ENCODE measurements at places on chromosomes 12 and 14.

DNA sequence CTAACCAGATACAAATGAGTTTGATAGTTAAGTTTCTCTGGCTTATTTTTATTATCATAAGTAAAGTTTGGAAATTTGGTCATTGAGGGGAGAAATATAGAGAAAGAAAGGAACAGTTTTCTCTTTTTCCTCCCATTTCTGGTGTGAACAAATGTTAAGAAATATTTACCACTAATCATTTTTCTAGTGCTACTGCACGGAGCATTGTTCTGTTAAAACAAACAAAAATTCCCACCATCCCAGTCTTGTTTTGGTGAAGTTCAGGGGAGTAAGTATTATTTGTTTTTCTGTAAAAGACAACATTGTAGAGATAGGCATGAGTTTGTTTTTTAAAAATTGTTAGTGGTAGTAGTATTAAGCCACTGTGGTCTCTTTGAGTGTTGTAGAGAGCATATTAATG, 135.3 kb downstream of the FGD4 start:
- no peak for DNase-seq

DNA sequence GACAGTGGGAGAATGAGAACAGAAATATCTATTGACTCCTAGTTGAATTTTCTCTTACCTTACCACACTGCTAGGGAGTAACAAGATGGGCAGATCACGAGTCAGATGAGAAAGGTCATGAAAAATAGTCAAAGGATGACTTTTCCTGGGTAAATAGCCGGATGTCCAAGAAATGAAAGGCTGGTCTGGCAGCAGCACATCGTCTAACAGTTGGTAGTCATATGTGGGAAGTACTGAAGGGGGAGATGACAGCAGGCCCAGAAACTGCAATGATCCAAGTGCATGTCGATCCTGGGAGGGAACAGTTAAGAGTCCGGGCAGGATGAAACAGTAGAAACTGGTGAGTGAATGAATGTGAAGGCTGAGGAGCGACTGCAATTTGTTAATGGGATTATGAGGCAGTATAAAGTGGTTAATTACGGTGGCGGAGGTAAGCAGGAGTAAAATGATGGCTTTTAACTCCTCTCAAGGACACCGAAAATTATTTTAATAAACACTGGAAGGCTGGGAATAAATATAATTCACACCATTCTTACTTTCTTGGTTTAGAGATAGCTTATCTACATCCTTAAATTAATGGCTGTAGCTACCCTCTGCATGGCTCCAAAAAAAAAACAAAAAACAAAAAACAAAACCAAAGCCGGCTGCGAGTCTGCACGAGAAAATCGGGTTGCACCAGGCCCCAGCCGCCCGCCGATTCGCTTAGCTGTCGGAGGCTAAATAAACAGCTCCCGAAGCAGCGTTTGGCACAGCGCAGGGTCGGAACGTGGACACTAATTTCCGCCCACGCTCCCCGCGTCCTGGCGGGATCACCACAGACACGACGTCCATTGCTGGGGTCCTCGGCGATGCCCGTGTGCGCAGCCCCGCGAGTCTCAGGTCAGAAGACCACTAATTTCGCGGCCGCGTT, 1.0 kb upstream of the ERC1 start:
- no peak for DNase-seq

- DNase-seq, result no peak
Measured at GRCh38 chr14:50230701-50231474, 490 bp downstream of the SOS2 start.

DNA sequence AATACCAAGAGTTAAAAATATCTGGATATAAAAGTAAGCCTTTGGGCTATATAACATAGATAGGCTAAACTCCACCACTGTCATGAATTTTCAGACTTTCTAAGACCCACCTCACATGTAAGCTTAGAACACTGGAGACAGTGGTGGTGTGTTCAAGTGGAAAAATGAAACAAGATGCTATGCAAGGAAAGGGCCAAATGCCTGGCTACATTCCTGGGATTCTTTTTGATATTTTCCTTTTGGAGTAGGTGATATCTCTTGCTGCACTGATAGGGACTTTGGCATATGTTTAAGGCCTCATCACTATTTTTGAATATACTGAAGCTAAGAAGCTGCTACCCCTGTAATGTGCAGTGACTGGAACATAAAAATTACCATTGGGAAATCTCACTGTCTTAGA, 341.3 kb downstream of the SLC16A7 start:
- no peak for DNase-seq

GRCh38 chr12:4193821-4194220, 79.7 kb upstream of the CCND2 start:
- DNase-seq, result no peak

- no peak for DNase-seq
Measured at GRCh38 chr12:47721431-47721973, 3.8 kb downstream of the ENDOU start.

DNA sequence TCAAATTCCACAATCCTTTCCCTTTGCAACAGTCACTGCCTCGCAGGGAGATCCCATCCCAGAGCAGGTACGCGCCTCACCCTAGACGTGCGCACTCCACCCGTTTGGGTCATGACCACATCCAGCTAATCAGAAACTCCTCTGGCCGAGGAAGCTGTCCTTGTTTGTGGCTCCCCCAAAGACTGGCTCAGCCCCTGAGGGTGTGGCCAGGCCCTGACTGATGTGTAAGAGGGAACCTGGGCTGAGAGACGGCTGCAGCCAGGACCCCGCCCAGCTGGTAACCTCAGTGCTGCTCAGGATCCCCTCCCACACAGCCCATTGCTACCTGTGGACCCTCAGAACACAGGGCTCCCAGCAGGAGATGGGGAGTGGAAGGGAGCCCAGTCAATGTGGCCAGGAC, 183.2 kb upstream of the SFSWAP start:
- no peak for DNase-seq

- no peak for DNase-seq
Measured at GRCh38 chr14:74952697-74953484, 2.5 kb downstream of the PGF start.

DNA sequence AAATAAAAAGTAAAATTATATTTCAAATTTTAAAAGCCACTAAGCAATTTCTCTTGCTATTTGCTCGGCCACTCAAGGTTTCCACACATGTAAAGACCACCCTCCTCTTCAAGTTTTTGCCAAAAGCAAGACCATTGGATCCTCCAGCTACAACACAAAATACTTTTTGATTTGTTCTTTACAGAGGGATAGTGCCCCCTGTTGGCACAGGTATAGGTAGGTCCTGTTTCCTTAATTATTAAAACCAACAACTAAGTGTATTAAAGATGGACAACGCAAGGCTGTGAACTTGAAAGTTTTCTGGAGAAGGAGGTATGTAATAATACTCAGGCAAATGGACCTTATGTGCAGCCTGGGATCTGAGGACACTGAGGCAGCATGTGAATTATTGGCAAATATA, 23.8 kb downstream of the ATP6V1D start:
- no peak for DNase-seq

DNA sequence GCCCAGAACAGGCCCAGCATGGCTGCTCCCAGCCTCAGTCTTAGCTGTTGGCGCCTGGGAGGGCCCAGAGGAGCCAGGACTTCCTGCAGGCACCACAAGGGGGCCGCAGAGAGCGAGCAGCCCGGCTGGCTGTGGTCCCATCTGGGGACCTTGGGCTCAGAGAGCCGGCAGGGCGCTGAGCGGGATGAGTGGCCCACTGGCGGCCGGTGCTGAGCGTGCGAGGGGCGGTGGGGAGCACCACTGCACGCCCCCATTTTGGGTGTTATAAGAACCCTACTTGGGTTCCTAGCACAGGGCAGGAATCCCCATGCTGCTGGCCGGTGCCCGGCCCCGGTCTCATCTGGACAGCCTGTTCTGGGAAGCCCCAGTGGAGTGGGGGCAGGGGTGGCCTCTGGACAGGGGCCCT, 25.9 kb upstream of the CRIP2 start:
- DNase-seq, result no peak

DNA sequence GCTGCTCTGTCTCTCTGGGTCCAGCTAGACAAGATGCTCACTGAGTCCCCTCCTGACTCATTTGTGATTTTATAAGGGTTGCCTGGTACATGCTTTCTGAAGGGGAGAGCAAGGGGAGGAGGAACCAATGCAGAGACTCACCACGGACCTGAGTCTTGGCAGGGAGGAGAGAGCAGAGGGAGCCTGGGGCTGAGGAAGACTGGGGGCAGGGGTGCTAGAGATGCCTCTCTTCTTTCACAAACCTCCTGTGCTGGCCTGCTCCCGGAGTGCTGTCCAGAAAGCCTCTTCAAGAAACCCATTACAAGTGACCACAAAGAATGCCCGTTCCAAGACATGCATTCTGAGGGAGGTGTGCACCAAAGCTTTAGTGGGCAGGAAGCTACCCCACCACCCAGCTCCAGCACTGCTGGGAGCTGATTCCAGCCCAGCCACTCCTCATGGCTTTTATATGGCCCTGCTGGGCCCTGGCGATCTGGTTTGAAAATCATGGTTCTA, 33.1 kb upstream of the DICER1 start:
- no peak for DNase-seq

DNA sequence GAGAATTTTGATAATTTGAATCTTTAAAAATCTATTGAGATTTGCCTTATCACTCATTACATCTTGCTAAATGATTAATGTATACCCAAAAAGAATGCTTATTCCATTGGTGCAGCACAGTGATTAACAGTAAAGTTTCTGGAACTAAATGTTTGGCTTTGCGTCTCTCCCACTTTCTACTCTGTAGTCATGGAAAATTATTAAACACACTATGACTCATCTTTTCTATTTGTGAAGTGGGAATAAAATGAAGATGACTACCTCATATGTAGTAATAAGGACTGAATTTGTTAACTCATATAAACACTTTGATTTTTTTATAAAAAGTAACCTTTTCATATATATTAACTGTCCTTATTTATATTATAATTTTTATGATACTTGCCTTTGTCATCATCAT, 118.1 kb downstream of the RERGL start:
- DNase-seq, result no peak

GRCh38 chr14:65991104-65991503, 495.1 kb upstream of the CCDC196 start:
- DNase-seq, result no peak

DNA sequence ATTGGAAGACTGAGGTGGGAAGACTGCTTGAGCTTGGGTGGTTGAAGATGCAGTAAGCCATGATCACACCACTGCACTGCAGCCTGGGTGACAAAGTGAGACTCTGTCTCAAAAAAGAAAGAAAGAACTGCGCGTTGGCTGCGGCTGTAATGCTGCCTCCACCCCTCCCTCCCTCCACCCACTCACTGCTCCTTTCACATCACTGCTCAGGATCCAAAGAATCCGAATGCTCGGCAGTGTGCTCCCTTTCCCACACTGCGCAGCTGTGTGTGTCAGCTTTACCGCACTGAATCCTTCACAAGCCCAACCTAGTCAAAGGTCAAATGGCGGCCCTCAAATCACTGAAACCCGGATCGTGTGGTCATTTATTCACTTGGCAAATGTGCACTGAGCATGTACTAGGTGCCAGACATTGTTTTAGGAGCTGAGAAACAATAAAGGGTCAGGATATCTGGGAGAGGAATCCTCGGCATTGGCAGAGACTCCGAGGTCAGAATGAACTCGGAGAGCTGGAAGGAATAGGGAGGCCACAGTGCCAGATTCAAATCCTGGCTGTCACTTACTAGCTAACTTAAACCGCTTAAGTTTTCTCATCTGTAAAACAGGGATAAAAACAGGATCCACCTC, 11.5 kb upstream of the TDRD9 start:
- no peak for DNase-seq

- no peak for DNase-seq
Measured at GRCh38 chr12:114512351-114512750, 106.4 kb upstream of the TBX5 start.

- no peak for DNase-seq
Measured at GRCh38 chr14:59331217-59331616, 134.0 kb downstream of the GPR135 start.

DNA sequence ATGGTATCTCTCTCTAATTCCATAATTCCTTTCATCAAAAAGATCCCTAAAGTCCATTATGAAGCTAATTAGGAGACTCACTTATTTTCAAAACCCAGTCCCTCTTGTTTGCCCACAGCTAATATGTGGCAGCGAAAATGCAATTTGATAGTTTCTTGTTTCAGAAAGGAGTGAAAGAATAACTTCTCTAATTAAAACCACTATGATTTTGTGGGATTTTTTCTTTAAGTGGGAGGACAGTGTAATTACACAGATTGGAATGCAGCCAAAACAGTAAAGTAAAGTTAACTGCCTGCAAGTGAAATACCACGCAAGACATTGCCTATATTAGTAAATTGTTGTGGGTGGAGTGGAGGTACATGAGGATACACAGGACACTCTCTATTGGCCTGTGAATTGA, 50.0 kb downstream of the PTPRO start:
- no peak for DNase-seq

- no peak for DNase-seq
Measured at GRCh38 chr12:68998041-68998440, 65.1 kb upstream of the CPM start.

DNA sequence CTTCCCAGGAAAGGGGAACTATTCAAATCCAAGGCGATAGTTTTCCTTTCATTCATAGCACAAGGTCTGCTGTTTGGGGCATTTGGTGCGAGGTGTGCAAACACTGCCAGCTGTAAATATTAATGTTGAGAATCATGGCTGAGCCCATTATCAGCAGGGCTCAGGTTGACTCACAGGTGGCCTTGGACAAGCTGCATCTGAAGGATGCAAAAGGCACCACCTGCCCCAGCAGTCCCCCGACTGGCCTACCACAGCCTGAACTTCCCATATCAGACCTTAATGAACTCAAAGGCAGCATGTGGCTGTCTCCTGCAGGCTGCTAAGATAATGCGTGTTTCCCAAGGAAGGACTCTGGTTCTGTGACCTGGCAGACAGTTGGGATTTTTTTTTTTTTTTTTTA, 93.3 kb upstream of the MAP1LC3B2 start:
- DNase-seq, result no peak

GRCh38 chr12:105721051-105721825, 390.7 kb downstream of the C12orf75 start:
- DNase-seq, result no peak

DNA sequence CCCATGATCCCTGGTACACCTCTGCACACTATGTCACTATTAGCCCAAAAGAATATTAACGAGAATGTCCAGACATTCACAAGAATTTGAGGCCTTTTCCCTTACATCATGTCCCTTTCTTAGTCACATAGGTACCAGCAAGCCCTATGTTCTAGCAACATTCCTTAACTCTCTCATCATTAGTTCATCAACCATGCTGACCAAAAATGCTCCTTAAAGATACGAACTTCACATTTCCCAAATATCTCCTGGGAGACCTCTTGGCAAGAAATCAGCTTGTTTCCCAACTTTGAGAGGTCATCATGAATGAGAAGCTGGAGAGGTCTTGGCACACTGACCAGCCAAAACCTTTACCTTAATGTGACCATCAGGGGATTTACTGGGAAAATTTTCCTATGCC, 4.6 kb downstream of the SALL2 start:
- DNase-seq, result no peak

DNA sequence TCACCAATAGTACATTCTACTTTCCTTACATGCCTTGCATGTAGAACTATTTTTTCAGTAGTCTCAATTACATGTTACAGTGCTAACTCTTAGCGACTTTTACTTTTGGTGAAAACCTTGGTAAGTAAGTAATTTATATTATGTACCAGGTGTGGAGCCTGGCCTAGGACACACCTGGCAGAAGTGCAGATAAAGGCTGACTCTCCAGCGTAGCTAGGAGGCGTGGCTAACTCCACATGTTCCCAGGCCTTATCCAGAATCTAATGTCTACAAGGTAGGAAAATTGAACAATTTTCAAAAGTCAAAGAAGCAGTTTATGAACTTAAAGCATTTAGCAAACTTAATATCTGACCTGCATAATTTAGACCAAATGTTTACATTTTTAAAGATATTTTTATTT, 157.4 kb downstream of the DHRS2 start:
- no peak for DNase-seq

- DNase-seq, result no peak
Measured at GRCh38 chr12:54572881-54573280, 15.6 kb downstream of the PPP1R1A start.

GRCh38 chr12:66692170-66692569, 13.3 kb upstream of the GRIP1 start:
- DNase-seq, result no peak

Measured in epithelial cell of proximal tubule (primary cell).